Hippocampal formation (tissue), 2 donors: ENCODE measurements at places on chromosomes 7 and 10.
A peak's percentile ranks its signal among the peaks of the same experiment; 100 is the strongest.

- DNase-seq: no peak
Observed at GRCh38 chr10:113959383-113959760, 84.3 kb upstream of the ADRB1 start.

- DNase-seq: peak; percentile 12
Observed at GRCh38 chr7:144738708-144739314, 97.0 kb downstream of the TPK1 start.

DNA sequence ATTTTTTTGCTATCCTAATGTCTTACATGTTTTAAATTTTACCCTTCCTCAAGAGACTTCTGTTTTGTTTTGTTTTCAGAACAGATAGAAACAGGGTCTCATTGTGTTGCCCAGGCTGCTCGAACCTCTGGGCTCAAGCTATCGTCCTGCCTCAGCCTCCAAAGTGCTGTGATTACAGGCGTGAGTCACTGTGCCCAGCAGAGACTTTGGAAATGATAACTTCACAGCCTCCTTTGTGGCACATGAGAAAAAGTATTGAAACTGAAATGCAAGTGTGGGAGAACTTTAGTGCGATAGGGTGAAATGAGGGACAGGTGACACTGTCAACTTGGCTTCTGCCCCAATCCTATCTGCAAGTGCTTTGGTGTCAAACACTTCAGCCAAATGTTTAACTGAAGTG lies 21.6 kb downstream of the IRF5 start:
- DNase-seq: no peak

DNA sequence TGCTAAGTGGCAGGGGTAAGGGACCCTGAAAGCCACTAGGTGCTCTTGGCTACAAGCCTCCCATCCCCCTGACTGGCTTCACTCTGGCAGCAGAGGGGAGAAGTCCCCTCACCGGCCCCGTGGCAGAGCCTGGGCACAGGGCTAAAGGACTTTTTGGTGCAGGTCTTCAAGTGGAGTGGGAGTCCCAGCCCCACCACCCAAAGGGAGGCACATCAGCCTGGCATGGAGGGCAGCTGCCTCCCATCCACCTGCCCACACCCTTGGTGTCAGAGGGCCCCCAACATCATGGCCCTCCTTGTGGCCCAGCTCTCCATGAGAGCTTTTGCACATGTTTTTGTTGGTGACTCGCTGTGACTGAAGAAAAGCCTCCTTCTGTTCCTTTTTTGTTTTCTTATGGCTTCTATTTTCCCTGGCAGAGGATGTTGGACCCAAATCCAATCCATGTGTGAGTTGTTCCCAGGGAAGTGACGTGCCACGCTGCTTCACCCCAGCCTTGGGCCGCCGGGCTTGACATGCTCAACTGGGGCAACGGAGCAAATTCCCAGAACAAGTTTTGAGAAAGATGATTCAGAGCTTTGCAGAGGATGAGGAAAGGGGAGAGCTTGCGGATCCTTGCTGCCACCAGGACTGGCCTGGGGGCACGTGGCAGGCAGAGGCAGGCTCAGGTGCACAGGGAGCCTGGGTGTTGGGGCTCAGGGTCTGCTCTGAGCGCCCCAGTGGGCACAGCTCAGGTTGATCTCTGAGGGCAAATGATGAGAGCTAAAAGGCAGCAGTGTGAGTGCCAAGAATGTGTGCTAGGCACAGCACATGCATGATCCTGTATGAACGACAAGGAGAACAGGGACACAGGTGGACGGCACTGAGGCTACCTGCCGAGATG lies 1.9 kb upstream of the AEBP1 start:
- no peak for DNase-seq

DNA sequence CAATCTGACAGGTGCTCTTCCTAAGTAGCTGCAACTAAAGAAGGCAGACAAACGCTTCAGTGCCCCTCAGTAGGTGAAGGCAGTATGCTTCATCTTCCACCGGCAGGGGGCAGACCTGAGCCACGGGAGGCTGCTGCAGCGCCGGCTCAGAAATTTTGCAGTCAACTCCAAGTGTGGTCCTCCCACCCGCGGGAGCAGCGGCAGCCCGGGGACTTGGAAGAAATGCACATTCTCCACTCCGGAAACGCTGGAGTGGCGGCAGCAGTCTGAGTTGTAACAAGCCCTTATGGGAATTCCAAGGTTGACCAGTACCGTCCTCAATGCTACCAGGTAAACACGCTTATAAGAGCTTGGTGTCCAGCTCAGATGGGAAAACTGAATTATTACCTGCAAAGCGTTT lies 3.4 kb downstream of the IGFBP3 start:
- peak; percentile 49 for DNase-seq

- peak; percentile 42 for DNase-seq
Observed at GRCh38 chr7:31122649-31123058, 70.5 kb downstream of the ADCYAP1R1 start.

DNA sequence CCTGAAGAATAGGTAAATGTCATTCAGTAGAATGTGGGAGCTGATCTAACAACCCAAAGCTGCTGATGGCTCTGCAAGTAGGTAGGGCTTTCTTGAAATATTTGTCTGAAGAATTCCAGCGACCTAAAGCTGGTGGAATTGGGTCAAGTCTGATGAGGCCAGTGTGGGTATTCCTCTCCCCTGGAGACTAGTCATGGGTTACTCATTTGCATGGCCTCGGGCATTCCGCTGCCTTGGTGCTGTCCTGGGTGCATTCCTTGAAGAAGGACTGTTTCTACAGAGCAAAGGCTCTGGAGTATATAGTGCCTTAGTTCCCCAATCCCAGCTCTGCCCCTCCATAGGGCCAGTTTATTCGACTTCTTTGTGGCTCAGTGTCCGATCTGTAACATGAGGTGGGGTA lies 19.2 kb downstream of the PDK4 start:
- DNase-seq: no peak

- peak; percentile 74 for DNase-seq
Observed at GRCh38 chr7:92833766-92834506, 2.4 kb downstream of the CDK6 start.
